Occipital lobe (tissue), 3 donors: ENCODE measurements at places on chromosomes 12 and 14.

GRCh38 chr14:72675126-72675525 is 218.8 kb downstream of the DPF3 start:
- DNase-seq, result no peak

DNA sequence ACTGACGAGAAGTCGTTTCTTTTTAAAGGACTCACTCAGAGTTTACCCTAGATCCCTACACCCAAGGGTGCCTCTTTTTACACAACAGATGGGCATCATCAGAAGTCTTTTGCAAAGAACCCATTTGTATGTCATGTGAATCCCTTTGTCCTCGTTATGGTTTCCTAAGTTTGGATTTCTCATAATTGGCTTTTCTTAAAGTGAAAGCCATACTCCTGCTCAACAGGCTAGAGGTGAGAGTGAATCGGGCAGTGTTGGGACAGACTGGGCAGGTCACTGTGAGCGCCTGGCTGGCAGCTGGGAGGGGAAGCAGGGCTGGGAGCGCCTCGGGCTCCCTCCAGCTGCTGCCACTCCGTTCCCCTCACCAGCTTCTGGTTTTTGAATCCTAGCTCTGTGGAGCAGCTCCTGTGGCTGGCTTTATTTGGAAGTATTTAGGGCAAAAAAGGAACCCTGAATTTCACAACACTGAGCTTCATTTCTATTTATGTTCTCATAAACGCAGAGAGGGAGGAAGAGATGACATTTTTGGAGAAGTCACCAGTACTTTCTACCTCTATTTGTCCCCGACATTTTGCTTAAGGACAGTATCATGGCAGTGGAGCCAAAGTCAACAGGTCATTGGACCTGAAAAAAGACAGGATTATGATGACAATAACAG is 63.8 kb upstream of the ACTN1 start:
- no peak for DNase-seq

DNA sequence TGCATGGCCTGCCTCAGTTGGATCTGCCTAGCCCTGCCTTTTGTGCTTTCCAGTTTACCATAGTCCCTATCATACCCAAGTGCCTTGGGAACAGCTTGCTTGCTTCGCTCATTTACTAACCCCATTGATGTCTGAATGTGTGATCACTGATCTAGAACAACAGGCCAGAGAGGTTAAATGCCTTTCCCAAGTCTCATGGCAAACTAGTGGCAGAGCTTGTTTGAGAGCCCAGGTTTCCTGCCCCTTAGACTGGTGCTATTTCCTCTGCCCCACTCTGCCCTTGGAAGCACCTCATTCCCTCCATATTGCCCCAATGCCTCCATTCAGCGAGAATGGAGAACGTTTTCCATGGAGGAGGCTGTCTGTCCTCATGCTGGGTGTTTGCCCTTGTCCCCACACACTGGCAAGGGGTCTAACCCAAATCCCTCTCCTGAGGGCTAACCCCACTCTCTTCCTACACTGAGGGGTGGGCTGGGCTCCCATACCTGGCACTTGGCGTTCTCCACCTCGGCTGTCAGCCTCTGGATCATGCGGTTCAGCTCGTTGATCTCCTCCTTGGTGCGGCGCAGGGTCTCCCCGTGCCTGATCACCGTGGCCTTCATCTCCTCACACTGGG is 19.8 kb downstream of the KRT7 start:
- DNase-seq, result no peak

GRCh38 chr12:128794661-128795529 is 28.9 kb downstream of the SLC15A4 start:
- no peak for DNase-seq

GRCh38 chr12:71538807-71539206 is 99.2 kb downstream of the LGR5 start:
- no peak for DNase-seq

- DNase-seq, result no peak
Observed at GRCh38 chr12:22282283-22282682, 52.2 kb downstream of the ST8SIA1 start.

GRCh38 chr14:61549425-61549824 is 145.9 kb upstream of the HIF1A start:
- no peak for DNase-seq

- no peak for DNase-seq
Observed at GRCh38 chr14:105549481-105549880, 23.1 kb downstream of the TMEM121 start.

GRCh38 chr12:89181271-89181920 is 170.9 kb downstream of the DUSP6 start:
- no peak for DNase-seq

- DNase-seq, result no peak
Observed at GRCh38 chr14:44712024-44712815, 205.1 kb upstream of the FSCB start.

DNA sequence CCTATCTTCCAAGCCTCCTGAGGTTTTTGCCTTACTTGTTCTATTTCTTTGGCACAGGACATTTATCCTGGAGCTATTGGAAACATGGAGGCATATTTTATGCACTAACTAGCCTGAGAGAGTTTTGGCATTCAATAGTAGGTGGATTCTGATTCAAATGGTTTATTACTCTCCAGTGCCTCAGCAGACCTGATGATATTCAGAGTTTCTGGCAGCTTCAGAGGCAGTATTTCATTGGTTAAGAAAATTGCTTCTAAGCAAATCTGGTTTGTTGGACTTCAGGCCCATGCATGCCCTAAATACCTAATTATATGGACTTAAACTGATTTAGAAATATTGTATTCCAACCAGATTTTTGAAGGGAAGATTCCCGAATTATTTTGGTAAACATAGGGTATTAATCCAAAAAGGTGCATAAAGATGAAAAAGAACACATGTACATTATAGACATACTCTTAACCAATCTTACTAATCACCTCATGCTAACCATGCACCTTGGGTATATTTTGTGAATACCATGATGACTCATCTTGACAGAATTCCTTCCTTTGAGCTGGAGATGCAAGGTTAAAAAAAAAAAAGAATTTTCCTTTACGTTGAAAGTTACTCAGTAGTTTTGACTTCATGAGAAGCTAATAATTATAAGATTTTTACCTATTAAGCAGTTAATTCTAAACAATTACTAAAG is 44.3 kb upstream of the KTN1 start:
- DNase-seq, result no peak

DNA sequence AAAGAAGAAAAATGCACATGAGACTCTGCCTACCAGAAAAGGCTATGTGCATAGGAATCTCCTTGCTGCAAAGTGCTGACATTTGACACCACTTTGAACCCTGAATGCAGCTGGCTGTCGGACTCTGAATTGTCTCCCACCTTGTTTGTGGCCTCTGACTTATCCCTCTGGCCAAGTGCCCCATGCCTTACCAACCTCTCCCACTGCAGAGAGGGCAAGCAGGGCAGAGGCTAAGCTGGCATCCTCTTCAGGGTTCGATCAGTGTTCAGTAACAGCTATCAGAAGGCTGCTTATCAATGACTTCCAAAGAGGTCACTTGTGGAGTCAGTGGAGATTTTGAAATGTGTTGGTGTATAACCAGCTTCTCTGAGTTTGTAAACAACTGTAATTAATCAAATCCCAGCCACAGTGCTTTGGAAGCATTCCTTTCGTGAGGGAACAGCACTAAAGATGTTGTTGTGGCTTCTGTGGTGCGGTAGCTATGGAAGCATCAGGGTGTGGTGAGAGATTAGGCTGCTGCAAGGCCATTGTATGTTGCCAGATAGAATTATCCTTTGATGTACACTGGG is 22.6 kb upstream of the BMP4 start:
- DNase-seq, result no peak

DNA sequence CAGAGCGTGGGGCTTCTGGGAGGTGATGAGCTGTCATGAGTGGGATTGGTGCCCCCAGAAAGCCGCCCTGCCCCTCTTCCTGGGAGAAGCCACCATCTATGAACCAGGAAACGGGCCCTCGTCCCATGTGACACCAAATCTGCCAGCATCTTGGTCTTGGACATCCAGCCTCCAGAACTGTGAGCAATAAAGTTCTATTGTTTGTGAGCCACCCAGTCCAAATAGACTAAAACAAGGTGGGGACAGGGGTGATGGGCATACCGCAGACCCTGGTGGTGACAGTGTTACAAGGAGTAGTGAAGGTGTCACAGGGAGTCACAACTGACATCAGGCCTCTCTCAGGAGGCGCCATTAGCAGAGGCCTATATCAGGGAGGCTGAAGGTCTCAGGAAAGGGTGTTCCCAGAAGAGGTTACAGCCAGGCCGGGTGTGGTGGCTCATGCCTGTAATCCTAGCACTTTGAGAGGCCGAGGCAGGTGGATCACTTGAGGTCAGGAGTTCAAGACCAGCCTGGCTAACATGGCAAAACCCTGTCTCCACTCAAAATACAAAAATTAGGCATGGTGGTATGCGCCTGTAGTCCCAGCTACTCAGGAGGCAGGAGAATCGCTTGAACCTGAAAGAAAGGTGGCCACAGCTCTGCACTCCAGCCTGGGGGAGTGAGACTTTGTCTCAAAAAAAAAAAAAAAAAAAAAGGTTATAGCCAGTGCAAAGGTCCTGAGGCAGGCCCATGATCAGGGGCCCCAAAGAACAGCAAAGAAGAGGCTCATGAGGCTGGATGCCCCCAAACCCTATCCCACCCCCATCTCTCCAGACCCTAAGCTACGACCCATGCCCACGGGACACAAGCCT is 53.0 kb downstream of the NCOR2 start:
- DNase-seq, result no peak

- DNase-seq, result no peak
Observed at GRCh38 chr12:62562846-62563245, 96.2 kb downstream of the MON2 start.

- no peak for DNase-seq
Observed at GRCh38 chr14:53900499-53900898, 56.1 kb downstream of the BMP4 start.

DNA sequence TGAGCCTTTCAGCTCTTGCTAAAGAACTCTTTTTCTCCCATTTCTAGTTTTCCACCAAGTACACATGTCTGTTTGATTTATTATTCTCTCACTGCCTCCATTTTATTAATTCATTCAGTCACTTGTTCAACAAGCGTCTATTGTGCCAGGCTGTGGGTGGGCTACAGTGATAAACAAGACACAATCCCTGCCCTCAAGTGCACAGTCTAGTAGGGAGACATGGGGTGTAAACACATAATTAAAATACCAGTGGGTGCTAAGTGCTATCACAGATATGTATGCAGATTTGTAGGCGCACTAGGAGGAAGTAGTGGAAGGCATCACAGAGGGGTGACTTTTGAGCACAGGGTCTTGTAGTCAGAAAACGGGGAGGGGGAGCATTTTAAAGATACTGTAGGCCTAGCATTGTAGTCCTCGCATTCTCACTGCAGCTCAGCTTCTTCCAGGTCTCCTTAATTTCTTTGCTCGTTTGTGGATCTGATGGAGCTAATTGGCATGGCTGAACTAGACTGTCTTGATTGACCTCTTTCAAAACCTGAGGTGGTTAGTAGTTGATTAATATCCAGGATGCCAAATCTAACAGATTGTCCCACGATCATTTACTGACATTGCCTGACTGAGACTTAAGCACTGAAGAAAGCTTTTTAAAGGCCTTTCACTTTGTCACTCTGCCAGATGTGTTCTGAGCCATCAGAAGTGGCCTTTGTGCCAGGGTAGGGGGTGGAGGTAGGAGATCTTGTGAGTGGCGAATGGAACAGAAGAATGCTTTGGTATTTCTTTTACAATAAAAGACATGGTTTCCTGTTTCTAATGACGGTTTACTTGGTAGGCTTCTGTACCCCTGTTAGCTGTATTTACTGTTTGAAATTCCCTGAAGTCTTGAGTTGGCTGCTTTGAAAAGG is 116.9 kb downstream of the DIP2B start:
- DNase-seq, result no peak

DNA sequence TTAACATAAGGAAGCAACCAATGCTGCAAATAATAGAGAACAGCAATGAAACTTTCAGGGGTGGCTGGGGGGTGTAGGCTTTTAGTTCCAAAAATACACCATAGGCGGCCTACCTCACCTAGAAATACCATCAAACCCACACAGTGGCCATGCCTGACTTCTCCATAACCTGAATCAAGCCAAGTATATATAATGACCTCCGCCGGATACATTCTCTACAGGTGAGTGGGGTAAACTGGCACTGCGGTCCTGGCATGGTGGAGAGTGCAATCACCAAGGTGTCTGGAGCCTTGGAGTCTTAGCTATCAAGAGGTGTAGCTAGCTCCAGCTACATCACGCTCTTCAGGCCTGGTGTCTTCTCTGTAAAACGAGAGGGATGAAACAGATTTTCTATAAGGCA is 1.2 kb downstream of the ZBTB25 start:
- no peak for DNase-seq

- no peak for DNase-seq
Observed at GRCh38 chr12:26595806-26596205, 237.2 kb downstream of the ITPR2 start.
